HFFc6 (cell line): ENCODE measurements at places on chromosomes 11 and 22. TPM values are rescaled to one million over a fixed set of nuclear protein-coding genes. Genes with fewer than 3 reads are reported as not detected.

DNA sequence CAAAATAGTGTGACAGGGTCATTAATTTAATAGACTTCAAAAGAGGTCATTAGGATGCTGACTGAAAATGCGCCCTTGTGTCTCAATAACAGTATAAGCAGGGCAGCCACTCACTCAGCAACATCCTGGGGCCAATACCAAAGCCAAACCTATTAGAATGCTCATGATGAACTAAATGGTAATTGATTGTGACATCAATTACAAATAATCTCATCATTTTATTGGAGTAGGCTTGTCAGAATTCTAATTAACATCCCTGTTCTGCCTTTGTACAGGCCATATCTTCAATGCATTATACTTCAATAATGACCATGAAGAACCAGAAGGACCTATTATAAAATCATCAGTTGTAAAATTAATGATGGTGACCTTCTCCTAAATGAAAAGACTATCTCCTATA, 64.2 kb downstream of the DNAJC24 start:
- no peak for DNase-seq

GRCh38 chr22:29292379-29292778, 14.1 kb upstream of the GAS2L1 start:
- DNase-seq = no peak

DNA sequence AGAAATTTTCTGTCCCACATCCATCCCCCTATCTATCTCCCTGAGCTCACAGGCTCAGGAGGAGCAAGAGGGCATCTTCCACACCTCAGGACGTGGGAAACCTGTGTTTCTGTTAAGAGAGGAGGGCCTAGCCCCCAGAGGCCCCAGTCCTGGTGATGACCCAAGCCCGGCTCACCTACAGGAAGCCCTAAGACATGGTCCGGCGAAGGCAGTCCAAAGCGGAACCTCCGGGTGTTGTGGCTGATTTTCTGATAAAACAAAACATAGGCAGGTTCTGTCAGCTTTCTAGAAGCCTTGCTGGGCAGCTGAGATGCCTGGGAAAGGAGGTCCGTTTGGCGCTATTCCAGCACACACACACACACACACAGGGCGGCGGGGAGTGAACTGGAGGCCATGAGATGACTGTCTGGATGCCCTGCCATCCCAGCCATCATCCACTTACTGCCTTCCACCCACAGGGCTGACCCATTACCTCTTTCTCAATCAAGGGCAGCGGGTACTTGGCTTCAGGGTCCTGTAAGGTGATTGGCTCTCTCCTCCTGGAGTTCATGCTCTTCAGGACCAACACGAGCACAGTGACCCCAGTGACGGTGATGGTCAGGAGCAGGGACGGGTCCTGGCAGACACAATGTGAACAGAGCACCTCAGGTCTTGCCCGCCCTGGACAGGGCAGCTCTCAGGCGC, 882 bp downstream of the CYB5R2 start:
- no peak for DNase-seq

DNA sequence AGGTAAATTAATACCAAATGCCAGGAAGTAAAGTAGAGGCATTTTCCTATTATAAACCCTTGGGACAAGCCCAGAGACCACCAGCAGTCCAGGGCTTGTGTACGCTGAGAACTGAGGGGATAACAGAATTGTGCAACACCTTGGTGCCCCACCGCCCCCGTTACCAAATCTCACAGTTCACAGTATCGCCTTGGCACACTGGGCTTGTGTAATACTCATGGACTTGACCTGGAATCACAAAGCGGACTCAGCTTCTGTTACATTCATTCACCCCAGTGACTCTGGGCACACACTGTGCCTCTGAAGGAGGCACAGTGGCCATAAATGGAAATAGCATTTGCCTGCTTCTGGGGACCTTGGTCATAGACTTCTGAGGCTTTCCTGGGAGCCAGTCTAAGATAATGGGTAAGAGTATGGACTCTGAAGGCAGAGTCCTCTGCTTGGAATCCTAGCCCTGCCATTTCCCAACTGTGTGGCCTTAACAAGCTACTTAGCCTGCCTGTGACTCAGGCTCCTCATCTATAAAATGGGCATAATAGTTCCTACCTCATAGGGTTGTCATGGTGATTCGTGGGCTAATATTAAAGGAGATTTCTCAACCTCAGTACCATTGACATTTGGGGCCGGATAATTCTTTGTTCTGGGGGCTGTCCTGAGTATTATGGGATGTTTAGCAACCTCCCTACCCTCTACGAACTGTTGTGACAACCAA, 53.7 kb downstream of the TIMP3 start:
- DNase-seq = no peak

DNA sequence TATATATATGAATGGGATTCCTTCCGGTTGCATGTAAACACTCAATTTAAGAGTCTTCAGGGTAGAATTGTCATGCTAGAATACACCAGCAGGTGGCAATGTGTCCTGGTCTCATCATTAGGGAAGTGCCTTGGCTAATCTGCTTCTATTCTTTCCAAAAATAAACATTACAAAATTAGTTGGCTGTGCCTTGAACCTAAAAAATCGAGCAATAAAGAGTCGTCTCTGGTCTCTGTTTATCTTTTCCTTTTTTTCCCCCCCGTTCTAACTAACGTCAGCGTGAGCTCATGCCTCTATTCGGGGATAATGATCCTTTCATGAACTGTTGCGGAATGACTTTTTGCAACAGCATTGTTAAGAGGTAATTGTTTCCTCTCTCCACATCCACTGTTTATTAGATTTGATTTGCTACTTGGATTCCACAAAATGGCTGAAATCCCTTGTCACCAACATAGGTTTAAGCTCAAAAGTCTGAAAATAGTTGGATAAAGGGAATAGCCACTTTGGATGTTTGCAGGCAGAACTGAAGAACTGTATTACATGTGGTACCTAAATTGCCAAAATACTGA, 1.2 kb upstream of the ARHGEF12 start:
- DNase-seq = peak; percentile 85

GRCh38 chr11:120996973-120997372, 26.9 kb upstream of the TBCEL start:
- no peak for DNase-seq

DNA sequence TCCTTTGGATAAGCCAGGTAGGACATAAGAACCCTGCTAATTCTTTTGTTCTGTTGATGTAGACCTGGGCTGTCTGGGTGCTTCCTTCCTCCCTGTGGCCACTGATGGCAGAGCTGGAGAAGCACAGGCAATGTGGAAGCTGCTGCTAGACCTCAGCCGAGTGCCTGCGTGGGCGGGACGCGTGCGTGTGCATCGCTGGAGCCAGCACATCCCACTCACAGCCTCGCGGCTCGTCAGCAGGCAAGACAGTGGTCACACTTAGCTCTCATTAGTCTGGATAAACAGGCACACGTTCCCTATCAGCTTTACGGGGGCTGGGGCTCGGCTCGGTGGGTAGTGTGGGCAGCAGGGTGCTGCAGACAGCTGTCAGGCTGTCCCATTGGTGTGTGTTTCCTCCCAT, 155.7 kb downstream of the GRIK4 start:
- no peak for DNase-seq

The OR52N4 gene
- total RNA-seq = not detected in 3 replicates

The DCHS1 gene
- 1.2 to 2.3 TPM (median 1.7 TPM) in 3 replicates for total RNA-seq

The TRPM5 gene
- total RNA-seq = not detected in 3 replicates
